NCI-H1105 (cell line): ENCODE measurements at places on chromosomes 11 and 22.

- DNase-seq = peak; percentile 30
Observed at GRCh38 chr11:88174709-88175568, at the start of gene RAB38. Gene RAB38 (minus strand): TSS chr11:88175443. CDS start chr11:88175384, 59 bp downstream.

- DNase-seq = no peak
Observed at GRCh38 chr11:124732230-124732629, 7.5 kb upstream of the NRGN start.

DNA sequence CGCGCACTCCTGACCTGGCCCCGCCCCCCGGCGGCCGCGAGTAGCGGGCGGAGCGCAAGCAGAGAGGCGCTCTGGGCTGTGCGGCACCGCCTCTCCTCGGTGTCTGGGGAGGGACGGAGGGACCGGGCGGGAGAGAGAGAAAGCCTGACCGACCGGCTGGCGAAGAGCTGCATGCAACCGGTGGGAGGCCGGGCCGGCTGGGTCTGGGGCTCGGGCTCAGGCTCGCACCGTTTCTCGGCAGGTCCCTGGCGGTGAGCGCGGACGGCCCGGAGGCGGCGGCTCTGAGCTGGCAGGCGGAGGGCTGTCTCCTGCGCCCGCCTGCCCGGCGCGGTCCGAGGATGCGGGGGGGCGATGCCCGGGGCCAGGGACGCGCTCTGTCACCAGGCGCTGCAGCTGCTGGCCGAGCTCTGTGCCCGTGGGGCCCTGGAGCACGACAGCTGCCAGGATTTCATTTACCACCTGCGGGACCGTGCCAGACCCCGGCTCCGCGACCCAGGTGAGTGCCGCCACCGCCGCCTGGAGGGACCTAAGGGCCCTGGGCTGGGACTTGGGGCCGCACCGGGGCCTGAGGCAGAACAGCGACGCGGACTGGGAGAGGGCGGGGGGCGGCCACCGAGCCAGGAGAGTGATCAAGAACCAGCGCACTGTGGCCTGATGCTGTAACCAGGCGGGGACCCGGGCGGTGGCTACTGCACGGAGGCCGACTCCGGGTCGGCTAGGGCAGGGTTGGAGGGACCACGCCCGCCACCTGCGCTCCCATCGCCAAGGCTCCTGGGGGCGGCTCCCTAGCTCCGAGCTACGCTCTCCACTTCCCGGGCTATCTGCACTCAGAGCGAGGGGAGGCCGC lies at the start of gene SYT9:
Gene SYT9 (plus strand): TSS at position 69 of the 847 bp plus-strand sequence. CDS start 283 bp downstream, at position 352.
- DNase-seq = peak; percentile 22

- DNase-seq = no peak
Observed at GRCh38 chr11:128480066-128480465, 107.3 kb downstream of the ETS1 start.

DNA sequence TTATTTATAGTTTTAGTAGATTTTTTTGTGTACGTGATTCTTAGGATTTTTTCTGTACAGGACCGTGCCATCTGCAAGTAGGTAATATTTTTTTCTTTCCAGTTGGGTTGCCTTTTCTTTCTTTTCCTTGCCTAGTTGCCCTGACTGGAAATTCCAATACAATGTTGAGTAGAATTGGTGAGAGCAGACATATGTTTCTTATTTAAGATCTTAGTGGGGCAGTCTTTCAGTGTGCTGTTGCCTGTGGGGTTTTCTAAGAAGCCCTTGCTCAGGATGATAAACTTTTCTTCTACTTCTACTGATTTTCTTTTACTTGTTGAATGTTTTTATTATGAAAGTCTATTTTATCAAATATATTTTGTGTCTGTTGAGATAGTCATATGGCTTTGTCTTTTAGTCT lies 33.0 kb downstream of the ATXN10 start:
- no peak for DNase-seq

- DNase-seq = no peak
Observed at GRCh38 chr11:108865406-108865805, 200.5 kb downstream of the DDX10 start.

- no peak for DNase-seq
Observed at GRCh38 chr11:74723511-74723910, 7.7 kb downstream of the CHRDL2 start.

DNA sequence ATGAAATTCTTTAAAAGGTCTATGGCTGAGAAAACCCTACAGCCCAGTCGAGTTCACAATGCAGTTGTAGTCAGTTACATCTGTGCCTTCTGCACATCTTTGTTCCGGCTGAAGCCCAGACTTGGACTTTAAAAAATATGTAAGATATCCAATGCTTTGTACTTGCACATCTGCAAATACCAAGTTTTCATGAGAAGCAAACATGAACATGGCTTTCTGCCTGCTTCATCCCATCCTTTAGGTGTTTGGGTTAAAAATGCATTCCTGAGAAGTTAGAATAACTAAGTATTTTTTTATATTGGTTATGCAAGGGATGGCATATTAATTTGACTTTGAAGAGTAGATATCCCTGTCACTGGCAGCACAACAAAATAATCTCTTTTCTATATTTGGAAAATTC lies 528.4 kb downstream of the METTL15 start:
- no peak for DNase-seq

DNA sequence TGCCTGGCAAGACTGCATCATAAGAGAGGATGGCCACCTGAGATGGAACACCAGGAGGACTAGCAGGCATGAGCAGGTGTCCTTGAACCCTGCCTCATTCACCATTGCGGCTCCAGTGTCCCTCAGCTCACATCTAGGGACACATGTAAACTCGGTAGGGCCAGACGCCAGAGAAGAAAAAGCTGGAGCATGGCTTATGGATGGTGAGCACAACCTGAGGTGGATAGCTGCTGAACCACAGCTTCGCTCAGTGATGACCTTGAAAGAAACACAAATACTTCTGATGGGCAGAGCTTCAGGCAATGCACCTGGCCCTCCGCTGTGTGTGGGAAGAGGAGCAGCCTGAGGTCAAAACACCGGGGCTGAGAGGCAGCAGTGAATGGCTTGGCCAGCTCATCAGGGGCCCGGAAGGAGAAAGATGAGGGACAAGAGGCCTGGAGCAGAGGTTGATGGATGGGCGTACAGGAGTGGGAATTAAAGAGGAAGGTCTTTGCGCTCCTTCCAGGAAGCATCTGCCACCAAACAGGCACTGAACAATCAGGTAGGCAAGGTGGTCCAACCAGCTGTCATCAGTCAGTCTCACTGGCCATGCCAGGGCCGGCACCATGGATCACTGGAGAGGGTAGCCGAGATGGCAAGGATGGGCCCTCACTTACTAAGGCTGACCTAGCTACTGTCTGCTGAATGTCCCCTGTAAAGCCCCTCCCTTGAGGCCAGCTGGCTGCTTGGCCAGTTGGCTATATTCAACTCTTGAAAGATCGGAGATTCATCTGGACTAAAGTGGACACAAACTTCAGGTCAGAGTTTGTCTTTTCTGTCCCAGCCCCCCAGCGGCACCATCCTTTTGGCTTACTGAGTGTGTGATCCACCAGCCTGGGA lies 89.7 kb downstream of the MYEOV start:
- DNase-seq = no peak

GRCh38 chr11:60459345-60459744 lies 3.7 kb downstream of the MS4A1 start:
- no peak for DNase-seq

GRCh38 chr11:109133159-109133558 lies 288.8 kb upstream of the C11orf87 start:
- DNase-seq = no peak

GRCh38 chr11:118655486-118656190 lies 23.8 kb downstream of the TREH start:
- no peak for DNase-seq

GRCh38 chr22:32355760-32356159 lies 1.9 kb upstream of the RFPL3 start:
- DNase-seq = no peak

DNA sequence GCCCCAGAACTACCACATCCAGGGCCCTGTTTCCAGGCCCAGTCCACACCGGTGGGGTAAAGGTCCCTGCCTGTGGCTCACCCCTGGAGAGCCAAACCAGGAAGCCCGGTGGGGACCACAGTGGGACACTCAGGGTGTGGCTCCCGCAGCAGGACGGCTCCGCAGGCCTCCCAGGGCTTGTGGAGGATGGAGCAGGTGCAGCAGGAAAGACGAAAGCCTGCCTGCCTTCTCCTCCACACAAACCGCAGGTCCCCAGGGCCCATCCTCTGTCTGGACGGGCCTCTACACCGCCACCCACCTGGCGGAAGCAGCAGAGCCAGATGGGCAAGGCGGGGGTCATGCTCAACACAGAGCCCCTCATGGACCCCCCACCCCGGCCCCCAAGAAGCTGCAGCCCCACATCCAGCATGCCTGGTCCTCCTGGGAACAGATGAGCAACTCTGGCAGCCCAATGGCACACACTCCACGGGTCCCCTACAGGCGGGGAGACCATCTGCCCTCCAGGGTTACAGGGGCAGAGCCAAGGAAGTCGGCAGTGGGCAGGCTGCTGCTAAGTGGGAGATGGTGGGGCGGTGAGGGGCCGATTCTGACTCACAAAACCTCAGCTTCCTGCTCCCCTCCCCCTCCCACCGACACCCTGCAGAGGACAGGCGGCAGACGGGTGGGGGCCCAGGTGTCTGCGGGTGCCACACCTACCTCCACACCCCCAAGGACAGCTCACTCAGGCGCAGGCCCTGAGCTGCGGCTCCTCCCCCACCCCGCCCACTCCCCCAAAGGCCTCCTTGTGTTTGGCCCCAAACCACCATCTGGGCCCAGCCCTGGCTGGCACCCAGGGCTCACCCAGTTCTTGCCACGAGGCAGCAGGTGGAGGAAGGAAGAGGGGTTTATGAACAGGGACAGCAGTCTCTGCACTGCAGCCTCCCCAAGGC lies 5.2 kb downstream of the SBF1 start:
- no peak for DNase-seq

- no peak for DNase-seq
Observed at GRCh38 chr11:85699957-85700741, 14.2 kb upstream of the CCDC89 start.

- no peak for DNase-seq
Observed at GRCh38 chr22:22741843-22742242, 97.4 kb downstream of the GGTLC2 start.

DNA sequence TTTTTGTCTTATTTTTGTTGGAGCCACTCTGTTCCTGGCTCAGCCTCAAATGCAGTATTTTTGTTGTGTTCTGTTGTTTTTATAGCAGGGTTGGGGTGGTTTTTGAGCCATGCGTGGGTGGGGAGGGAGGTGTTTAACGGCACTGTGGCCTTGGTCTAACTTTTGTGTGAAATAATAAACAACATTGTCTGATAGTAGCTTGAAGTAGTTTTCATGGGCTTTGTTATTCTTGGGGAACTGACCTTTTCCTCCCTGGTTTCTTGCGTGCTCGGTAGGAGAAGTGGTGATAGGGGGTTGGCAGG lies 6.0 kb upstream of the MCM5 start:
- DNase-seq = no peak

GRCh38 chr22:47121791-47122190 lies 359.3 kb downstream of the TBC1D22A start:
- DNase-seq = no peak
